Fibroblast of the aortic adventitia (primary cell): ENCODE measurements at places on chromosomes 5 and 9. TPM values are rescaled to one million over a fixed set of nuclear protein-coding genes. Genes with fewer than 3 reads are reported as not detected.

Gene PDE4D
- 9.2 and 12.7 TPM in 2 replicates for total RNA-seq

Gene XRCC4
- total RNA-seq, result 27.7 and 36.5 TPM in 2 replicates

Gene ARHGEF37
- 2.6 and 2.7 TPM in 2 replicates for total RNA-seq

Gene RETREG1
- 0.08 and 0.99 TPM in 2 replicates for total RNA-seq

Gene ST8SIA4
- total RNA-seq, result 0.25 and 0.54 TPM in 2 replicates

Gene ADAMTS12
- total RNA-seq, result 13.0 and 21.8 TPM in 2 replicates

Gene MARVELD2
- 0.63 and 0.65 TPM in 2 replicates for total RNA-seq
